Activated CD4-positive, alpha-beta memory T cell treated with anti-CD3 and anti-CD28 coated beads for 36 hours (primary cell): ENCODE measurements at places on chromosomes 12 and 14. TPM values are rescaled to one million over a fixed set of nuclear protein-coding genes. Genes with fewer than 3 reads are reported as not detected.

DNA sequence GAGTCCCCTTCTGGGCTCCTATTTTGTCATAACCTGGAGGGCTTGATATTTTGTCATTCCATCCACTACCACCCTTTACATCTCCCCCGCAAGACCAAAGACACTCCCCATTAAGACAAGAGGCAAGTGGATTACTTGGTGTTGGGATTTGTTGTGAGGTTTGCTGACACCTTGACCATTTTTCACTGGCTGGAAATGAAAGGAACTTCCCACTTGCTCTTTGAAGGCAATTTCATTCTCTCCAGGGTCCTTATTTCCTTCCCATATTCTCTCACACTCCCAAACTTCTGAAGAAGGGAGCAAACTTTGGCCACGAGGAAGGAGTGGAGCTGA is 14.9 kb downstream of the AGAP2 start:
- DNase-seq: no peak

GRCh38 chr14:60753264-60754119 is 18.9 kb downstream of the MNAT1 start:
- peak; percentile 65 for DNase-seq

PTPRR gene
- total RNA-seq: not detected

DNA sequence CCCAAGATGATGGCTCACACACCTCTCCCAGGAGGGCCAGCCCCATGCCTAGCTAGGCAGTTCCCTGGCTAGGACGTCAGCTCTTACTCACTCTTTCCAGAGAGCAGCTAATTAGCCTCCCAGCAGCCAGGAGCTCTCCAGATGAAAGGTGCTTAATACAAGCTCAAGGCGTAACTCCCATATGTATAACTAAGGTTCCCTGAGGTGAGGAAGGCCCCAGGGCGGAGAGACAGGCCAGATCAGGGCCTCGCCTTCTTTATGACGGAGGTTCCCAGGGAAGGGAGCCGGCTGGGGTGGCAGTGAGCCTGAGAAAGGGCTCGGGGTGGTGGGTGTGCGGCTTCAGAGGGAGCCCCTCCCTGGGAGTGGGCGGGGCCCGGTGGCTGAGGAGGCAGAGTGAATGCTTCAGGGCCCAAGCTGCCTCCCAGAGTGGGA is 26.4 kb upstream of the ZFP36L1 start:
- peak; percentile 72 for DNase-seq

GRCh38 chr14:74604911-74605310 is 7.1 kb downstream of the LTBP2 start:
- DNase-seq: no peak

DNA sequence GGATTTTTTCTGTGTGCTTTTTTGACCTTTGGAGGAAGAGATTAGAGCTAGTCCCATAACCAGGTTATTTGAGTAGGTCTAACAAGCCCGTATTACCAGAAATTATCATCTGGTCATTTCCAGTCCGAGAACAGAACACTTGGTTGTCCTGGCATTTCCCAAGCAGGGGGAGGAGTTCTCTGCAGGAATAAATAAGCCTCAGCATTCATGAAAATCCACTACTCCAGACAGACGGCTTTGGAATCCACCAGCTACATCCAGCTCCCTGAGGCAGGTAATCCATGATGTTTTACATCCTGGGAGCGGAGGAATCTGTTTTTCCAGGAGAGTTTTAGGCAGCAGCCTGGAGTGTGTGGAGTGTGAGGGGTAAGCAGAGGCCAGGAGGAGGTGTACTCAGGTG is at the start of gene SERPINA3:
Gene SERPINA3 (plus strand): TSS at position 218 of the 400 bp plus-strand sequence. CDS start 2,051 bp downstream, outside the sequence.
- DNase-seq: no peak

FGF6 gene
- not detected for total RNA-seq

DNA sequence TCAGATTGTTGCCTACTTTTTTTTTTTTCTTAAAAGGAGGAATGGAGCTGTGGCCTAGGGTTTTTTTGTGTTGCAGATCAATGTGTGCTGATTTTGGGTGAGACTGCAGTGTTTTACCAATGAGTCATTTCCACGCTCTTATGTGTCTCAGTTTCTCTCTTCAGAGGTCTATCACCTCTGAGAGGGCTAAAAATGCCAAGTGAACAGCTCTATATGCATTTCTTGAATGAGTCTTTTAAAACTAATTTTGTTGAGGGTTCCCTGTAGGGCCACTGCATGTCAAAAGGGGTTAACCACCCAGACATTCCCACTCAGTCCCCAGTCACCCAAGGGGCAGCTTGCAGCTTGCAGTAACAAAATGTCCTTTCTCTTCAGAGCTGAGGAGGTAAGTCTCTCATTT is 24.3 kb upstream of the GLIPR1L2 start:
- no peak for DNase-seq

SLC4A8 gene
- total RNA-seq: 1.8 TPM

GRCh38 chr12:12985817-12986408 is 14.2 kb downstream of the HEBP1 start:
- DNase-seq: peak; percentile 42

KRT77 gene
- not detected for total RNA-seq

DNA sequence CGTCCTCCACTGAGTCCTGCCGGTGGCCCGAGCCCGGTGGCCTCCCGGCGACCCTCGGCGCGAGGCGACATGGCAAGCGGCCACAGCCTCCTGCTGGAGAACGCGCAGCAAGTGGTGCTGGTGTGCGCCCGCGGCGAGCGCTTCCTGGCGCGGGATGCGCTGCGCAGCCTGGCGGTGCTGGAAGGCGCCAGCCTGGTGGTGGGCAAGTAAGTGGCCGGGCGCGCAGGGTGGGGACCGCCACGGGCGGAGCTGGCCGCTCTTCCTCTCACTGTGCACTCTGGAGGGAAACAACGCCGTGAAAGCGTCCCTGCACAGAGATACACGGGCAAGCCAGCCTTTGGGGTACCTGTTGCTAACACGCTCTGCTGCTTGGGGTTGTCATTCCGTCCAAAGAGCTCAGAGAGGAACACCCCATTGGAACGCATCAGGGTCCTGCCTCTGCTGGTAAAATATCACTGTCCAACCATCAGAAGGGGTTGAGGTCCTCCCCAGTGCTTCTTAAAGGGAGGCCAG is at the start of gene AMDHD1:
Gene AMDHD1 (plus strand): TSS at position 2 of the 513 bp plus-strand sequence. CDS start 68 bp downstream, at position 70.
- peak; percentile 75 for DNase-seq

DNA sequence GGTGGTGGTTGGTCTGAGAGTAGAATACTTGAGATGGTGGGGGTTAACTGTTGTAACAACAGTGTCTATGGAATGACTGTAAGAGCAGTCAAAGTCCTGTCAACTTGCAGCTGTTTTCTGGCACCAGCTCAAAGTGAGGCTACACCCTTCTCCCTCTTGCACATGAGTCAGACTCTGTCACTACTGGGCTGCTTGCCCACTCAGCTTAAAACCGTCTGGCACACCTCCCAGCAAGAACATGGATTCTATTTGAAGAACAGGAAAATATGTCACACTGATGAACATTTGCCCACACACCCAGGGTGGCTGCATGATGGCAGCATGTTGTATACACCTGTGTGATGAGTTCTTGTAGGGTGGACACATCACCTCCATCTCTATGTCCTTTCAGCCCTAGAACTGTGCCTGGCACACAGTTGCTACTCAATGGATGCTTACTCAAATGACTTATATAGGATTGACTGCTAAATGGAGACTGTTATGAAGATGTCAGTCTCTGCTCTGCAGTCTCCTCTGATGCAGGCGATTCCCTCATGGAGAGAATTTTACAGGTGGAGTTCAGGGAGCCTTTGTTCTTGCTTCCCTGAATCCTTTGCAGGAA is 19.3 kb upstream of the SERPINA6 start:
- peak; percentile 80 for DNase-seq

- DNase-seq: peak; percentile 90
Observed at GRCh38 chr12:95942524-95943329, at the start of gene CCDC38. TSS of gene CCDC38 (minus strand) at chr12:95942614. CDS start at chr12:95936509, 6,105 bp downstream.

DNA sequence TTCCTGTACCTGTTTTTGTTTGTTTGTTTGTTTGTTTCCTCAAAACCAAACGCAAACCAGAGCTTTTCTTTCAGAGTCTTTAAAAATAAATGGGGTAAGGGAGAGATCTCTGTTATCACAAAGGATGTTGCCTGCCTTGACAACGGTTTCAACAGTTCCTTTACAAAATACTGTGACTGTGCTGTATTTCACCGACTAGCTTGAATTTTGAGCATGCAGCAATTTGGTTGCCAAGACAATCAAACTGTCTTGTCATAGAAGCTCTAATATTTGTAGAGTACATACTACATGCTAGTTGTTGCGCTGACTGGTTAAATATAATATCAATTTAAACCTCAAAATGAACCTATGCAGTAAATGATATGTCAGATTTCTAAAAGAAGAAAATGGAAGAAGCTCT is 22.4 kb upstream of the TCP11L2 start:
- DNase-seq: no peak

DNA sequence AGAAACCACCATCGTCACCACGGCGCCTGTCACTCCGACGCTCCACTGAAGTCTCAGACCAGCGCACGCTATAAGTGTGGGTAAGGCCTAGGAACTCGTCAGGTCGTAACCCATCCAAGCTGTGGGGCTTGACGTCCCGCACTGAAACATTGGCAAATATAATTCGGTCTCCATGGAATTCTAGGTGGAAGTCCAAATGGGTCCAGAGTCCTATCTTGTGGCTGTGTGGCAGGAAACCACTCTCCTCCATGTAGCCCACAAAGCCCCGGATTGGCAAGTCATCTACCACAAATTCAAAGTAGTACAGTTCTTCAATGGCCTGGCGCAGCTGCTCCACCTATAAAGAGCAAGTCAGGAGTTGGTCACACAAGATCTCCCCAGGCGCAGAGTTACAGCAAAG is 2.3 kb downstream of the TM9SF1 start:
- no peak for DNase-seq

- no peak for DNase-seq
Observed at GRCh38 chr12:102484017-102484416, 3.7 kb upstream of the IGF1 start.

GRCh38 chr14:74882103-74882920 is 596 bp downstream of the DLST start:
- peak; percentile 67 for DNase-seq

PZP gene
- total RNA-seq: not detected

DNA sequence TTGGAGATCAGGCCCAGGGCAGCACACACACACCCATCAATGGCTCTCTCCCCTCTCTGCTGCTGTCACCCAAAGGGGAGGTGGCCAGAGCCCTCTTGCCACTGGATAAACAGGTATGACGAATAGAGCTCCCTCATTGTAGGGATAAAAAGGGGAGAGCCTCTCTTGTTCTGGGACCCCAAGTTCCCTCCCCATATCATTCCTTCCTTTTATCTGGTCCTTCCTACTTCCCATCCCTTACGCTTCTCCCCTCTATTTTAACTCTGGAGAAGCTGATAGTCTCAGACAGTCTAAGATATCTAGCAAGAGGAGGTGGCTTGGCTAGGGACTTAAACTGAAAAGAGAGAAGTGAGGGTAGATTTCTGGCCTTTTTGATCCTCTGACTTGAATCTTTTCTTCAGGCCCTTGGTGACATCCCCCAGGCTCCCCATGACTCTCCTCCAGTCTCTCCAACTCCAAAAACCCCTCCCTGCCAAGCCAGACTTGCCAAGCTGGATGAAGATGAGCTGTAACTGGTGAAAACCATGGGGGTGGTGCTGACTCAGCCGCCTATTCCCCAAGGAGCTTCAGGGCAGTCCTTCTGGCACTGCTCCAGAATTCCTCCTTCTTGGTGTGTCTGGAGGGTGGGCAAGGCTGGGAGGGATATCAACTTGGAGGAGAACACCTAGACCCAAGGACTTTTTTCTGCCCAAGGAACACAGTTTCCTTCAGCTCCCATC is 5.3 kb downstream of the ARHGEF25 start:
- no peak for DNase-seq

TDRD9 gene
- 0.85 TPM for total RNA-seq

- no peak for DNase-seq
Observed at GRCh38 chr12:20212658-20213555, 155.4 kb upstream of the PDE3A start.

DNA sequence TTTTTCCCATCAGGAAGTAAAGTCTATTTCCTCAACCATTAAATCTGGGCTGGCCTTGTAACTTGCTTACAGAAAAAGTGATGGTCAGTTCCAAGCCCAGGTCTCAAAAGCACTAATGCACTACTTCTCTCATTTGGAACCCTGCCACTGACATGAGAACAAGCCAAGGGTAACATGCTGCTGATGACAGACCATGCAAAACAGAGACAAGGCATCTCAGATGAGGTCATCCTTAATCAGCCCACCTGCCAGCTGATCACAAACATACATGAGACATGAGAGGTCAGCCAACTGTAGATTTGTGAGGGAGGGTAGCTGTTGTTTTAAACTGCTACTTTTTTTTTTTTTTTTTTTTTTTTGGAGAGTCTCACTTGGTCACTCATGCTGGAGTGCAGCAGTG is 16.2 kb downstream of the TWF1 start:
- no peak for DNase-seq

GRCh38 chr14:76351941-76352340 is 24.0 kb upstream of the ESRRB start:
- no peak for DNase-seq

TBC1D30 gene
- not detected for total RNA-seq

DNA sequence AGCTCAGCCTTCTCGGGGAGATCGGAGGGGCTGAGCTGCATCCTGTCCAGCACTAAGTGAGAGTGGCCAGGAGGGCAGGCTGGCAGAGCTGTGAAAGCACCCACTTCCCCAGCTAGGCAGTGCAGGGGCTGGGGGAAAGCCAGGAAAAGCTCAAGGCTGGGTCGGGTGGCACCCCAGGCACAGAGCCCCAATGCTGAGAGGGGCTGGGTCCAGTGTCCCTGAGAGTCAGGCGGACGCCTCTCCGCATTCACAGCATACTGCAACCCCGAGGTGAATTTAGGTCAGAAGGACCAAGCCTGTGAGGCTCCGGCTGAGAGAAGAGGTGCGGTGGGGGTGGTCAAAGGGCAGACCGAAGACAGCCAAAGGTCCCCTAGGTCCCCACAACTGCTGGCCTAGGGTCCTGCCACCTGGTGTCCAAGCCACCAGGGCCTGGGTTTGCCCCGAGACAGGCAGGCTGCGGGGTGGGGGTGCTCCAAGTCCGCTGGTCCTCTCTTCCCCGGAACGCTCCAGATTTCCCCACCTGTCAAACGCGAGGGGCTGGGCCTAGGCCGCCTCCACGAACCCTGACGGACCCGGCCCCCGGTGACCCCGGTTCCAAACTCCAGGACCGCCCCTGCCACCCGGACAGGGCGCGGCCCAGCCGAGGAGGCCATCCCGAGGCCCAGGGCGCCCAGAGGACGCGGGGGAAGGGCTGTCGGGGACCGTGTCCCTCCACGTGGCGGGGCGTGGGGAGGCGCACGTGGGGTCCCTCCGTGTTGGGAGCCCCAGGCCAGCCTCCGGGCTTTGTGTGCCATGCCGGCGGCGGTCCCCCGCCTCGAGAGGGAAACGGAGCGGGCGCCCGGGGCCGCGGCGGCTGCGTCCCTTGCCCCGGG is 527 bp downstream of the CAMKK2 start:
- peak; percentile 30 for DNase-seq

GRCh38 chr12:86663716-86664115 is 407.5 kb upstream of the MGAT4C start:
- DNase-seq: no peak

CLEC6A gene
- total RNA-seq: not detected
